ENCODE measurements at places on chromosomes 12 and 14.
A peak's percentile ranks its signal among the peaks of the same experiment; 100 is the strongest.

GRCh38 chr12:121072147-121072546, 33.1 kb upstream of the OASL start:
- no peak for DNase-seq

GRCh38 chr12:131905630-131906091, 11.2 kb downstream of the ULK1 start:
- peak; percentile 80 for DNase-seq

- no peak for DNase-seq
Observed at GRCh38 chr14:74326369-74327152, 21.7 kb upstream of the VRTN start.

DNA sequence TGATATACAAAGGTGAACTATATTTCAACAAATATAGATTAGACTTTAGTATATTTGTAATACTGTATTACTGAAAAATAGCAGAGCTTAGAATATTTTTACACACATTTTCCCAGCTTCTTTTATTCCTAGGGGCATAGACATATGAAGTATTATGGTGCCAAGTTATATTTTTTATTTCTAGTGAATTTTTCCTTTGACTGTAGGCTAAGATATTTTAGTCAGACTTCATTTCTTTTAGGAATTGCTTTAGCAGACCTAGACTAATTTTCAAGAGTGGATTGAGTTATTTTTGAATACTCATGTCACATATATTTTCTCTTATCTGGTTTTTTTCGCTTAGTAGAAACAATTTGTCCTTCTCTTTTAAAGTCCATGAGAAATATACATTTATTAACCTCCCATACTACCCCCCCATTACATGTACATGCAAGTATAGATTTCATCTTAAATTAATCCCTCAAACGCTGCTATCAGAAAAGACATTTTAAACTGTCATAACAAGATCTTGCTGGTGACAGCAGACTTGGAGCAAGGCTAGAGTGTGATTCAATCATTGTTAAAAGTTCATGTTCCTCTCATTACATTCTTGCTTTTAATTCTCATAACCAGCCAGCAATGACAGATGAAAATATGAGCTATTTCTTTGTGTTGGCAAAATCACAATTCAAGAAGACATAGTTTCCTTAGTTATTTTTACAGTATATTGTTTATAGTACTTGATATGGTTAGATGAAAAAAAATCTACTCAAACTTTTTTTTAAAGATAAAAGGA, 456.1 kb downstream of the AEBP2 start:
- DNase-seq = no peak

DNA sequence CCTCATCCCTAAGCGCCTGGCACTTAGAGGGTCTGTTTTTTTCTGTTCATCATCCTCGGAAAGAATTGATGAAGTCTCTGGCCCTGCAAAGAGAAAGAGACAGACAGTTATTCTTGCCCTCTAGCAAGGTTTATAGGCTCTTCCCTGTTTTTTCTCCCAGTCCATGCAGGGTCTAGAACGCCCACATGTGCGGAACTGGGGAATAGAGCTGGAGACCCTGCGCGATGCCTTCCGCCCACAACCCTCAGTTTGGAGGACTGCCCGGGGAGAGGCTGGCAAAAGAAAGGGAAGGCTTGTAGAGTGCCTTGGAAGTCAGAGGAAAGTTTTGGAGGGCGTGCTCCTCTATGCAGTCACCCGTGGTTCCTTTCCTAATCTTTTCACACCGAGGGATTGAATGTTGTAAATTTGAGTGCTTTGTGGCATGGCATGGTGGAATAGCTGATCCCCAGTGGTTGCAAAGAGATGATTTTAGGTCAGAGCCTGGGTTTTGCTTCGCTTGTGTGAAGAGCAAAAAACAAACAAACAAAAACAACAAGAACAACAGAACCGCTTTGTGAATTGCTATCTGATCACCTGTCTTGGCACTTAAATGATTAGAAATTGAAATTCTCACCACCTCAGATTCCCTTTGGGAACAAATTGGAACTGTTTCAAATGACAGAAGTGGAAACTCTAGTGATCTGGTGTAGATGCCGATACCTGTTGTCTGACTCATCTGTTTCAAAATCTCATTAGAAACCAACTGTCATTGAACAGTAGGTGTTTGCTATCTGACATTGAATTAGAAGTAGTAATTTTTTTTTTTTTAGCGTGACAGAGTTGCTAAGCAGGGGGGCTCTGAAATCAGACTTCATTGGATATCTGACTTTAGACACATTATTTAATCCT, 947 bp downstream of the GAS2L3 start:
- no peak for DNase-seq

GRCh38 chr14:90551070-90551704, 154.4 kb downstream of the CALM1 start:
- DNase-seq = no peak

DNA sequence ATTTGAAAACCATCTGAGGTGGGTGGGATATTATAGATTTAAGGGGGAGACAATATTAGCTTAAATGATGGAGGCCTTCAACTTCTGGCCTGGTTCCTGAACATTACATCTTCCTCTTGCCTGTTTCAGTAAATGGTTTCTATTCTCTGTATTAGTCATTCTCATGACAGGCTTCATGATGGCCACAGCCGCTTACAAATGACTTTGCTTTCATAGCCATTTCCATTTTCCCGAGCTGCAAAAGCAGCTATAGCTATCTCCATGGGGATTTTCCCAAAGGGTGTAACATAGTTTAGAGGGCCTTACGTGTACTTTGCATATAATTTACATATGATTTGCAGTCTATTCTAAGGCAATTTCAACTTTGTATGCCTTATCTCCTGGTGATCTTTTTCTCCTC, 121.8 kb downstream of the NRXN3 start:
- no peak for DNase-seq

DNA sequence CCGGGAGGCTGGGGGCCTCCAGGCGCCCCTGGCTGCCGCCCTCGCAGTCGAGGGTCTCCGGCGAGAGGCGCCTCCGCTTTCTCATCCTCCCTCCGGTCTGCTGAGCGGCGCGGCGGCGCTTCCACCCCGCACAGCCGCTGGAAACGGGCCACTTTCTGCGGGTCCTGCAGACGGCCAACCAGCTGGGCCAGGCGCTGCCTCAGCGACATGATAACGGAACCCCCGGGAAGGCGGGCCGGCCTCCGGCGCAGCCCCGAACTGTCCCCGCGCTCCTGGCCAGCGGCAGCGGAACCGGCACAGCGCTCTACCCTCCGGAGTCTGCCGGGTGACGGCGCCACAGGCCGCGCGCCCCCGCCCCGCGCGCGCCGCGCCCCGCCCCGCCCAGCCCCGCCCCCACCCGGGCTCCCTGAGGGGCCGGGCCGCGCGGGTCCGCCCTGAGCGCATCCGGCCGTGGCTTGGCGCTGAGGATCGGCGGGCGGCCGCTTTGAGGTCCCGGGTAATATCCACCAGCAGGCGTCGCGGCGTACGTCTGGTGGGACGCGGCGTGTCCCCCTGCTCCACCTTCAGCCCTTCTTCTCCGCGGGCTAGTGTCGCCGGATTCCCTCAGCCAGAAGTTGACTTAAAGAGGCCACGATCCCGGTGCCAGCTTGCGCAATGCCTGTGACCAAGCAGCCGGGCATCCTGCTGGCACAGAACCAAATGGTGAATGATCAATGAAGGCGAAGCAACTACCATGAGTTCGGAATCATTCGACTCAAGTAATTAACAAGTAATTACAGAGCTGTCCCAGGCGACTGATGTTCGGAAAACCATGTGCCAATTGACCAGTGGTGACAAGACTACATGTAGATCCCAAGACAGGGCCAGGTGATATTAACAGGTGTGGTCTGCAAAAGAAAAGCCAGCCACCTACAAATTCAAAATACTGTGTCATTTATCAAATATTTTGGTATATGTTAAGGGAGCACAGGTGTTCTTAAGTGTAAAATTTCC, at the start of gene SGPP1:
Gene SGPP1, minus strand, starts transcription at position 330 of the 993 bp plus-strand sequence. Its CDS starts 121 bp downstream, at position 209.
- DNase-seq = peak; percentile 82

DNA sequence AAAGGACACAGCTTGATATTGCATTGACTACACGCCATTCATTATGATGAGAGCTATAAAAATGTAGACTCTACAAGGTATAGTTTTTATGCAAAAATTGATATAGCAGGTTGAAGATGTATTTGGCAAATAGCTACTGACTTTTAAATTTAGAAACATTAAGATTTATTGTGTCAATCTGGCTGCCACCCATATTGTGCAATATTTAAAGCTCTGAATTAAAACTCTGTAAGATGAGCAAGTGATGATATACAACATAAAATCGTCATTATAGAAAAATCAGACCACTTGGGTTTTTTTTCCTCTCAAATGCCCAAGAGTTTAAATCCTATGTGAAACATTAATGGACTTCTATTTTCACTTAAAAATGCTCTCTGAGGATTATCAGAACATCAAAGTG, 36.8 kb upstream of the E2F7 start:
- DNase-seq = no peak

DNA sequence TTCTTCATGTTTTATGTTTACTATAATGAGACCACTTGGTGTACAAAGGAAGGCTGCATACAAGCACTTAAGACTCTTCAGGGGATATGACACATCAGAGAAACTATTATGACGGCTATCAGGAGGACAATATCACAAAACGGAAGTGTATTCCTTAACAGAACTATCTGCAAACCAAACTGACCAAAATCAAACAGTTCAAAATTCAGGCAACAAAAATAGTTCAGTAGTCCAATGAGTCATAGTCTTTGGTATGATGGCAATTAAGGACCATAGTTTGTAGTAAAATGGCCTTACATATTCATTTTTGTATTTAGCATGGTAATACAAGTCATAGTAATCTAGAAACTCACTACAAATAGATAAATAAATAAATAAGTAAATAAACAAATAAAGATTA, 1638.7 kb upstream of the SEL1L start:
- DNase-seq = no peak

GRCh38 chr12:6843118-6843902, 2.6 kb downstream of the GNB3 start:
- no peak for DNase-seq

DNA sequence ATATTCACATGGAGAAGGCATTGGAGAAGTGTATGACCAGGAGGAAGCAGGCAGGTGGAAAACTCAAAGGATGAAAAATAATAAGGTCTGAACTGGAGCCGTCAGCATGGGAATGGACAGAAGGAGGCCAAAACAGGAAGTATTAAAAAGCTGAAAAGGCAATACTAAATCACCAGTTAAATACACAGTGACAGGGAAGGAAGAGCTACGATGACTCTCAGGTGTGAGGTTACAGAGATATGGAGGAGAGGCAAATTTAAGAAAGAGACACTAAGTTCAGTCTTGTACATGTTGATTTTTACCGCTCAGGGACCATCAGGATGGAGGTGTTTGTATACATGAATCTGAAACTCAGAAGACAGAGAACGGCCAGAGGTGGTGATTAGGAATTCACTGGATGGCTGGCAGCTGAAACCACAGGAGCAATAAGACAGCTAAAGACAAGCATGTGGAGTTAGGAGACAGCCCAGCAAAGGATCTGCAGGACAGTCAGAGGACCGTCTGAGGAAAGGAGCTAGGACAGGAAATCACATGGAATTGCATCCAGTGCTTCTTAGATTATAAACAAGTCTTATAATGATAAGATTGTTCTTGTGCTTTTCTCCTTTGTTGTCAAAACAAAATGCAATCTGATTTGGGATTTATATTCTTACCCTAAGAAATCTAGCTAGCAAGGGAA, 33.9 kb upstream of the CDKN3 start:
- no peak for DNase-seq

DNA sequence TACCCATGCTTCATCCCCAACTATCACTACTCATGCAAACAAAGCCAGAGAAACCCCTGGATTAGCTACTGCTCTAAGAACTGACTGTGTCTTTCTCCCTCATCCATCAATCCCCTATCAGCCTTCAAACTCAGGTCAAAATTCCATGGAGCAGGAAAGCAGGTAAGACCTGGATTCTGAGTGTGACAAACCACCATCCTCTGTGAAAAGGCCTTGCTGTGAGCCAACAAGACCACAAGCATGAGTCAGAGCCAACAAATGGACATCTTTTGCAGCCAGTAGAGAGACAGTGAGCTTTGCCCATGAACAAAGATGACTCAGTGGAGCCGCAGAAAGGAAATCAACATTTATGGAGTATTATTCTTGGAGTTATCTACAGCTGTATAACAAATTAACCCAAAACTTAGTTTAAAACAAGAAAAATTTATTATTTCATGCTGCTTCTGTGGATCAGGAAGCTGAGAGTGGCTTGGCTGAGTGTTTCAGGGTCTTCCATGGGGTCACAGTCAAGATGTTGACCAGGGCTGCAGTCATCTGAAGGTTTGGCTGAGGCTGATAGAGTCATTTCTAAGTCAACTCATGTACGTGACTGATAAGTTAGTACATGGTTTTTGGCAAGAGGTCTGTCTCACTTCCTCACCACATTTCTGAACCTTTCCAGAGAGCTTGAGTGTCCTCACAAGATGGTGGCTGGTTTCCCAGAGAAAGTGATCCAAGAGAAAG, 61.1 kb downstream of the PITPNM2 start:
- DNase-seq = no peak

DNA sequence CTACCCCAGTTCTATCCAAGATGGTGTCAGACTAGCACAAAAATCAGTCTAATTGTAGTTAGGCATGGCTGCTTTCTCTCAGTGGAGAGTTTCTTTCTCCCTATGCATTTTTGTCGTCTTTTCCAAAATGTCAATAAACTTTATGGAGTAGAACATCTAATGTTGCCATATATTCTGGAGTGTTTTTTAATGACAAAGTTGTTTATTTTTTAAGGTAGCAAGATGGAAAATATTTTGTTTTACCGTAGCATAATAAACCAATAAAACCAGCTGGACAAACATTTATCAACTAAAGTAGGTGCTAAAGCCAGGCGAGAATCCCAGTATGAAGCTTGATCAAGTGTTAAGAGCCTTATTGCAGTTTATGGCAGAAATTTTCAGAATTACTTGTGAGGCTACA, 146.3 kb downstream of the TMTC2 start:
- no peak for DNase-seq

DNA sequence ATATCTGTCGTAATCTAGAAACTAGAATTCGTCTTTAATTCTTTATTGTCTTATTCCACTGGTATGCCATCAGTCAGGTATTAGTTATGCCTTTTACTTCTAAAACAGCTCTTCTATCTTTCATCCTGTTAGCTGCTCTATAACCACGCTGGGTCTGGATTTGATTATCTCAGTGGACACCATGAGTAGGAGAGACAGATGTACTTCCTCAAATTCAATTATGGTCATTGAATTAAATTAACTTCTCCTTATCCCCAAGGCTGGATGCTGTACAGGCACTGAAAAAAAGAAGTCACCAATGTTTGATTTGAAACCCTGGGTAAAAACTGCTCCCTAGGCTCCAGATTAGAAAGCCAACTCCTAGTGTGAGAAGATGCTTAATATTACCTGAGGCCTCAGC, 107.3 kb downstream of the PIK3C2G start:
- DNase-seq = no peak

GRCh38 chr14:104138098-104138717, at the start of gene KIF26A:
Gene KIF26A (plus strand): TSS chr14:104138587. CDS start chr14:104138723, 136 bp downstream.
- no peak for DNase-seq

DNA sequence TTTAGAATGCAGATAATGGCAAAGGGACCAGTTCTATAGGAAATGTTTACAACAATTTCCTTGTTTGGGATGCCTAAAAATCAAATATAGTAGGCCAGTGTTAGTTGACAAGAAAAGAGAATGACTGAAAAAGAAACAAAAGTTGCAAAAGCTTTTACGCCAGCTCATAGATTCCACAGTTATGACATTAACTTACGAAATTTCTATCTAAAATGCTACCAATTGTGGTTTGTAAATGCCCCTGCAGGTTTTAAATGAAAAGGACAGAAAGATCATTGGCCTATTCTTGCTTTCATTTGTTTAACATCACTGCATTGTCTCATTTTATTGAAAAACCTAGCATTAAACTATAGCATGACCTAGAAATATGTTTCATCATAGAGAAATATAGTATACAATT, 345.8 kb downstream of the CCDC91 start:
- no peak for DNase-seq

Data from cerebellum (tissue), 4 donors.